ENCODE measurements at places on chromosomes 3 and 15.

- no peak for DNase-seq
Measured at GRCh38 chr15:60044636-60045270, 40.6 kb downstream of the FOXB1 start.

- DNase-seq, result no peak
Measured at GRCh38 chr3:152382312-152383135, 113.8 kb downstream of the MBNL1 start.

- DNase-seq, result no peak
Measured at GRCh38 chr3:134824791-134825190, 29.7 kb downstream of the EPHB1 start.

- DNase-seq, result no peak
Measured at GRCh38 chr3:103511891-103512290, 1077.1 kb downstream of the ZPLD1 start.

GRCh38 chr3:106720510-106720909, 656.7 kb upstream of the CCDC54 start:
- DNase-seq, result no peak

GRCh38 chr3:146581080-146581601, 24.0 kb downstream of the PLSCR5 start:
- DNase-seq, result no peak

- DNase-seq, result no peak
Measured at GRCh38 chr3:168534761-168535160, 439.0 kb upstream of the GOLIM4 start.

DNA sequence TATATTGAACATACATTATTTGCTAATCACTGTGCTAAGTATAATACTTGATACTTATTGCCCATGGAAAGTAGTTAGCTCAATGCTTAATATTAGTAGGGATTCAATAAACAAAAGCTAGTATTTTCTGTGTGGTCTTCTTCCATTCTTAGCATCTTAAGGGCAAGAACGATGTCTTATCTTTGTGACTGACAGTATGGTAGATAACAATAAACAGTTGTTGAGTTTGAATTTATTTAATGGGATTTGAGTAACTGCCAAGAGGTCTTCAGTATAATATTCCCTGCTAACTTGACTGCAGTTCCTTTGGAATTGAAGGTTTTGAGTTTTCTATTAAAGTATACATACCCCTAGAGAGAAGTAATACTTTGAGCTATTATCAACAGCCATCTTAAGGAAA, 70.1 kb downstream of the ZNF609 start:
- DNase-seq, result no peak

- DNase-seq, result no peak
Measured at GRCh38 chr3:160546727-160547126, 18.6 kb downstream of the KPNA4 start.

DNA sequence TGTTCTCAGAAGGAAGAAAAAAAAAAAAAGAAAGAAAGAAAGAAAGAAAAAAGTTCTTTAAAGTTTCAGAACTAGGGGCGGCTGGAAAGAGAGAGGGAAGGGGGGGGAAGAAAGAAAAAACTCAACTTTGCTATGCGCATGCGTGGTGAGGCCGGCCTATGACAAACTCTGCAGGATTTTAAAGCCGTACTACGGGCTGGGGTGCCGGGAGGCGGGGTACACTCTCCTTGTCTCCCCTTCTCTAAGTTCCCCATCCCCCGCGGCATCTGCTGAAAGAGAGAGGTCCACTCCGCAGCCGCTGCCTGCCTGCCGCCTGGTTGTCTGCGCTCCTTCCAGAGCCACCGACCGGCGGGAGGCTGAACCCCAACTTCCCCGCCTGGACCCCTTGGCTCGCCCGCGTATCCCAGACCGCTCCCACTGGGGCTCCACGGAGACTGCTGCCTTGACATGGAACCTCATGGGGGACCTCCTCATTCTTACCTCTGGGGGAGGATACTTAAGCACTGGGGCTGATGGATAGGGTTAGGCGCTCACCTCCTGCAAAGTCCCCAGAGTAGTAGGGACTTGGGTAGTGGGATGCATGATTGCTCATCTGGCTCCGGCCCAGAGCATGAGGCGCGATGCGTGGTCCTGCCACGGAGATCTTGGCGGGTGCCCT, 1.4 kb upstream of the WNT5A start:
- DNase-seq, result no peak

GRCh38 chr15:50594311-50594710, 47.8 kb upstream of the USP50 start:
- no peak for DNase-seq

GRCh38 chr3:32453346-32453745, 49.3 kb downstream of the CMTM6 start:
- DNase-seq, result no peak

- DNase-seq, result no peak
Measured at GRCh38 chr3:182905623-182906022, 74.7 kb downstream of the DCUN1D1 start.

DNA sequence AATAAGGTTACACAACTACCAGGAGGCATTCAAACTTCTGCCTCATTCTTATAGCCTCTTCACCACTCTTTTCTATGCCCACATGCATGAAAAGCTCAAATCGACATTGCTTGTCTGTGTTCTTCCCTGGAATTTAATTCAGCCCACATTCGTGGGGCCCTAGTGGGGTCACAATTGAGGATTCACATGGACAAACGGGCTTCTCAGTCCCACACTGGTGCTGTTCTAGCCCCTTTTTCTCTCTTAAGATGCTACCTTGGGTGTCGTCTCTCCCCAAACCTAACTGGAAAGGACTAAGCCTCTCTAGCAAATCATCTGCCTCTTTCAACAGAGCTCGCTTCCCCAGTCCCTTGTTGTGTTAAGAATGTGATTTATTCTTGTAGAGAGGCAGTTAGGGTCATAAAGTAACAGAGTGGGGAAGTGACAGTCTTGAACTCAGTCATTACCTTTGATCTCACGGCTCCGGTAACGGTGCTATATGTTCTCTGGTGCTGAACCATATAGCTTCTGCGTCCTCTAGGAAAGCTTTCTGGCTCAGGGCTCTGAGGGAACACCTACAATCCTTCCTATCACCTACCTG, 4.9 kb downstream of the LPP start:
- no peak for DNase-seq

- DNase-seq, result no peak
Measured at GRCh38 chr3:124826703-124827102, 60.5 kb downstream of the ITGB5 start.

DNA sequence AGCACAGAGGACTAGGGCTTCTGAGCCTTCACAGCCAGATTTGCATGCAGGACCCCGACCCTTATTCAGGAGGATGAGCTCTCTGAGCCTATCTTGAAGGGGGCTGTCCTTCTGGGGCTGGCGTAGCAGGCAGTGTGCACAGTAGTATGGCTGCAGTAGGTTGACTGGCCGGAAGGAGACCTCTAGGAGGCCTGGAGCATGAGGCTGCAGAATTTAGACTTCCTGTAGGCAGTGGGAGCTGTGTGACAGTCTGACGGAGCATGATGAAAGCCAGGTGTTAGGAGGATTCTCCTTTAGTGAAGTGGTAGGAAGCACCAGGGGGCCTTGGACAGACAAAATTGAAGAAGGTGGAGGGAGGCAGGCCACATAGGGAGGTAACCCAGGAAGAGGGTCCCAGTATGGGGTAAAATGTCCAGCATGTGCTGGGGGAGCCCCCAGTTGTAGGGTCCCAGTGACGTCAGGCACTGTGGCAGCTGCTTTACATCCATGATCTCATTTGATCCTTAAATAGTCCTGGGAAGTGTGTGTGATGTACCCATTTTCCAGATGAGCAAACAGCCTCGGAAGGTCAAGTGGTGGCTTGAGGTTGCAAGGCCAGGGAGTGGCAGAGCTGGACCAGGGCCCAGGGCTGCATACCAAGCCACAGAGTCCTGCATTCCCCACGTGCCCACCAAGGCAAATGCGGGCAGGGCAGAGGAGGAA, 36.1 kb downstream of the SPSB4 start:
- DNase-seq, result no peak

- DNase-seq, result no peak
Measured at GRCh38 chr15:86038491-86038890, 41.2 kb upstream of the AGBL1 start.

- DNase-seq, result no peak
Measured at GRCh38 chr3:34183611-34184340, 385.3 kb downstream of the PDCD6IP start.

GRCh38 chr3:73365756-73366397, 258.9 kb downstream of the PDZRN3 start:
- DNase-seq, result no peak

- no peak for DNase-seq
Measured at GRCh38 chr3:42887084-42887483, 11.4 kb upstream of the CYP8B1 start.

DNA sequence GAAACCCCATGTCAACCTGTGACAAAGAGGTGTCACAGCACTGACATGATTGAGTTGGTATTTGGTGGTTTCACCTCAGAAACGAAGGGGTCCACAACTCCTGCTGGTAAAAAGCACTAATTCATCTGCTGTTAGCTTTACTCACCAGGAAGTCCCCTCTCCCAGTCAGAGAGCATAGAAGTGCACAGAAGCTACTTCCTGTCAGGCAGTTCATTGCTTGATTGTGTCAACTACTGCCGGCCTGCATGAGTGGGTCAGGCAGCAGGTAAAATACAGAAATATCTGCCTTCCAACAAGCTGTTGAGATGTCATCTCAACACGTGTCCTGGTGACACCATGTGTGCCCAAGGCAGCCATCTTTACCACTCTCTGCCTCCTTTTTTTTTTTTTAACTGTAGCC, 596.6 kb upstream of the NR2F2 start:
- DNase-seq, result no peak

DNA sequence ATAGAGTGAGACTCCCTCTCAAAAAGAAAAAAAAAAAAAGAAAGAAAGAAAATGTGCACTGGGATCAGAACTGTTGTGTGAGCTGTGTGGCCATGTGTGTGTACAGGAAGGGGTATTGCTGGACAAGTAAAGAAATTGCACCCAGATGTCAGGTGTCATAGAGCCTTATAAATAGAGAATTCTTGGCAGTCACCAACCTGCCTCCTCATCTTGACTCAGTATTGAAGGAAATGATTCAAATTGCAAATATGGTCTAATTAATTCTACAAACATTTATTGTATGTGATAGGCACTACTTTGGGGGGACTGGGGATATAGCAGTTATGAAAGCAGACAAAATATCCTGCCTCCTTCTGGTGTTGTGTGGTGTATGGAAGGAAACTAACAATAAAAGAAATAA, 243.8 kb upstream of the TTC14 start:
- no peak for DNase-seq

GRCh38 chr3:33061782-33062181, 35.2 kb downstream of the GLB1 start:
- DNase-seq, result no peak

GRCh38 chr3:174116421-174116820, 718.9 kb downstream of the NLGN1 start:
- DNase-seq, result no peak

GRCh38 chr15:62107571-62108121, 40.9 kb downstream of the C2CD4A start:
- no peak for DNase-seq

DNA sequence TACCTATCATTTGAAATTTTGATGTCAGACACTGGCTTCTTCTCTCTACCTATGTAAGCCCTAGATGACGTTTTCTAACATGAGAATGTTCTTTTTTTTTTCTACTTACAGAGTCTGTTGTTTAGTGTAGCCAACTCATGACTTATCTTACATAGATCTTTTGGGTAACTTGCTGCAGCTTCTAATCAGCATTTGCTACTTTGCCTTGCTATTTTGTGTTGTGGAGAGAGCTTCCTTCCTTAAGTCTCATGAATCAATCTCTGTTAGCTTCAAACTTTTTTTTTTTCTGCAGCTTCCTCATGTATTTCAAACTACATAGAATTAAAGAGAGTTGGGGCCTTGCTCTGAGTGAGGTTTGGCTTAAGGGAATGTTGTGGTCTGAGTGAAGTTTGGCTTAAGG, 568.7 kb upstream of the BCHE start:
- DNase-seq, result no peak

GRCh38 chr3:141776885-141777284, 13.7 kb downstream of the GRK7 start:
- no peak for DNase-seq

- DNase-seq, result no peak
Measured at GRCh38 chr3:134239538-134239937, 11.1 kb downstream of the RYK start.

DNA sequence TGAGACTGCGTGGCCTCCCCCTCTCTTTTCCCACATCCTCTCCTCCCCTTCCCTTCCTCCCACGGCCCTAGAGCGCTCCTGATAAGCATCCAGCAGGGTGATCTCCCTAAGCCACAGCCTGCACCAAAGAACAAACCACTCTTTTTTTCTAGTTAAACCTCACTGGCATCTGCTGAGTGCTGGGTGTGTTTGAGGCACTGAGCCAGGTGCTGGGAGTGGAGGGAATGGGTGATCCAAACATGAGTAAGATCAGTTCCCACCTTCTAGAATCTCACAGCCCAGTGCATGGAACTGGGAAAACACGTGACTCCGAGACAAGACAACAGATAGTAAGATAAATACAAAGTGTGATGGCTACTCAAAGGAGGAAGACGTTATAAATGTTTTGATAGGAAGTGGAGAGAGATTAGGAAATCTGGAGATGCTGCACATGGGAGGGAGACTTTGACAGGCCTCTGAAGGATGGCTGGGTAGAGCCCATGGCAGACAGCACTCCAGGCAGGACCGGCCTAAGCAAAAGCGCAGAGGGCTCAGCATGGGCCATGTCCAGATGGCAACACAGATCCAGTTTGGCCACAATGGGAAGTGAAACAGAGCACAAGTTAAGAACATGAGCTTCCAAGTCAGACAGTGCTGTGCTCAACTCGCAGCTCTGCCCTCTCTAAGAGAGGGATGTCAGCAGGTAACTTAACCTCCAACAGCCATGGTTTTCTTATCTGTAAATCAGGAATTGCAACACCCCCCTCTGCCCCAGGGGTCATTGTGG, 55.6 kb downstream of the CCR3 start:
- no peak for DNase-seq

GRCh38 chr3:185172086-185173049, 19.5 kb upstream of the C3orf70 start:
- DNase-seq, result no peak

DNA sequence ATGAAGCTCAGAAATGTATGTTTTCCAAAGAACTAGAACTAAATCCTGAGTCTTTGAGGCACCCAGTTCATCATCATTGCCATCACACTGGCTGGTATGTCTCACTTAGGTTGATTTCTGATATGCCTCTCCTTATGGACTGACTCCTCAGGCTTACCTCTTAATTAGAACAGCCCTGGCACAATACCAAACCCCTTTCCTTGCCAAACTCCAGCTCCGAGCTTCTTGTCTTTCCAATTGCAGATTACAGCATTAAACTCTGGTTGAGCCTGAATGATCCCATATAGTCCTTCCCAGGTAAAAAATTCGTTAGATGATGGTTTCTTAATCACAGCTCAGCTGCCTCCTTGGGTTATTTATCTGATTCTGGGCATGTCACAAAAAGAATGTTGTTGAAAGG, 66.3 kb downstream of the RTP4 start:
- DNase-seq, result no peak

- DNase-seq, result no peak
Measured at GRCh38 chr3:63679186-63679585, 26.7 kb downstream of the SNTN start.
